ENCODE measurements at places on chromosomes 3 and 15.

DNA sequence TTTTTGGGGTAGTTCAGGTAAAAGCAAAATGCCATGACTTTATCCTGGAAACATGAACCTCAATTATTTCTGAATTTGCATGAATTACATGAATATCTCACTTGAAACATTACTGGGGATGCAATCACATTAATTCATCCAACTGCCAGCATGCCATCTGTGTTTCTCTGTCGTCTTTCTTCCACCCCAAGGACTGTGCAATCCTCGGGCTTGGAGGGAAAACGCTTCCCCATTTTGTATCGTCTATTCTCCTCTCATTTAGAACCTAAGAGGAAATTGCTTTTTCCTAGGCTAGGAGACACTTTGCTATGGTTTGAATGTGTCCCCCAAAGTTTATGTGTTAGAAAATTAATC lies 109.4 kb downstream of the SQOR start:
- DNase-seq = no peak

DNA sequence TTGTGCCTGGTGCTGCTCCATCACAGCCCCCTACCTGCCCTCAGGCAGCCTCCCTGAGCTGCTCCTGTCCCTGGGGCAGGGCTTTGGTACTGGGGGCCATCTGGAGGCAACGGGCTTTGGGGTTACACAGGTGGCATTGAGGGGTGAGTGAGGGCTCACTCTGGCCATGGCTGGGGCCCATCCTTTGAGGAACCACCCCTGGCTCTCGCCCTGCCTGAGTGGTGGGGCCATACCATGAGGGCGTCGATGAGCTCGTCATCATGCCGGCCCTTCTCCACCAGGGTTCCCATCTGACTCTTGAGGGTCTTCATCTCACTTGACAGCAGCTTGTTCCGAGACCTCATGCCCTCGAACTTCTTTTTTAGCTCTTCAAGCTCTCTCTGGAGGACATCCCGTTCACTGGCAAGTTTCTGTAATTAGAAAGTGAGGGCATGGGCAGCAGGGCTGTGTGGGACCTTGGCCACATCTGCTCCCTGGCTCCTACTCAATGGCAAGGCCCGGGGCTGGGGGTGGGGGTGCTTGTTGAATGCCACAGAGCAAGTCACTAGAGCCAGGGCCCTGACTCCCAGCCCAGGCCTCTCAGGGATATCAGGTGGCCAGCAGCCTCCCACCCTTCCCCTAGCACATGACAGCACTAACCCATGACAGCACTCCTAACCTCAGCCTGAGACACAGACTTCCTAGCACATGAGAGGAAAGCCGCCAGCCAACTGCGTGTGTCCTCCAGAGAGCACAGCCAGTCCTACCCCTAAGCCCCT lies 33.5 kb downstream of the CCDC13 start:
- DNase-seq = no peak

DNA sequence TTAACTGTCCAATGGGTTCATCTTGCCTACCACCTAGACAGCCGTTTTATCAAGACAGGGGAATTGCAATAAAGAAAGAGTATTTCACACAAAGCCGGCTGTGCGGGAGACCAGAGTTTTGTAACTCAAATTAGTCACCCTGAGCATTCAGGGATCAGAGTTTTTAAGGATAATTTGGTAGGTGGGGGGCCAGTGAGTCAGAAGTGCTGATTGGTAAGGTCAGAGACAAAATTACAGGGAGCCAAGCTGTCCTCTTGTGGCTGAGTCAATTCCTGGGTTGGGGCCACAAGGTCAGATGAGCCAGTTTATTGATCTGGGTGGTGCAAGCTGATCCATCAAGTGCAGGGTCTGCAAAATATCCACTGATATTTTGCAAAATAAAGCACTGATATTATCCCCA lies 29.9 kb upstream of the GPD1L start:
- no peak for DNase-seq

DNA sequence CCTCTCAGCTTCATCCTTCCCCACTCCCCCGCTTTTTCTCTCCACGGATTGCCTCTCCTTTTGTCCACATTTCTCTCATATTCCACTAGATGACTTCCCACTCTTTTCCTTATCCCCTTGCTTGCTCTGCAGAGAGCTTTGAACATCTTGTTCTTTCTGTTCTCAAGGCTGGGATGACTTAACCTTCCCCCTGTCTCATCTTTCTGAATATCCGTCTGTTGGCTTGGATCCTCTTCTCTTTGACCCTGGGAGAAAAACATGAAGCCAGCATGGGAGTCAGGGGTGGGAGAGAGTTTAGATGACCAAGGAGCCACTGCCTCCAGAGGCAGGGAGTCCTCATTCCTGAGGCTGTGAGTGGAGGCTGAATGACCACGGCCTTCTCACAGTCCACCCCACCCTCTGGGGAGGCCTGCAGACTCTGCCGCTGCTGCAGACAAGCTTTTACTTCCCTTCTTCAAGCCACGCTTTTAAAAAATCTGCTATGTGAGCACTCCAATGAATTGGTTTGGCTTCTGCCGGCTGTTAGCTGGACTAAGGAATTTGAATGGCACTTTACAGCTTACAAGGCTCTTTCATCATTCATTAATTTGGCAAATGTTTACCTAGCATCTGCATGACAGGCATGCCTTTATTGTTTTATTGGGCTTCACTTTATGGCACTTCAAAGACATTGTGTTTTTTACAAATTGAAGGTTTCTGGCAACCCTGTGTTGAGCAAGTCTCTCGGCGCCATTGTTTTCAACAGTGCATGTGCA lies 111.6 kb upstream of the SLC6A6 start:
- no peak for DNase-seq

GRCh38 chr3:109018828-109019227 lies 65.1 kb upstream of the GUCA1C start:
- no peak for DNase-seq

- DNase-seq = no peak
These were observed at the start of gene CTXND1 for GRCh38 chr15:80252121-80252518. Gene CTXND1 (minus strand): TSS chr15:80252213. CDS start chr15:80201949, 50,264 bp downstream.

DNA sequence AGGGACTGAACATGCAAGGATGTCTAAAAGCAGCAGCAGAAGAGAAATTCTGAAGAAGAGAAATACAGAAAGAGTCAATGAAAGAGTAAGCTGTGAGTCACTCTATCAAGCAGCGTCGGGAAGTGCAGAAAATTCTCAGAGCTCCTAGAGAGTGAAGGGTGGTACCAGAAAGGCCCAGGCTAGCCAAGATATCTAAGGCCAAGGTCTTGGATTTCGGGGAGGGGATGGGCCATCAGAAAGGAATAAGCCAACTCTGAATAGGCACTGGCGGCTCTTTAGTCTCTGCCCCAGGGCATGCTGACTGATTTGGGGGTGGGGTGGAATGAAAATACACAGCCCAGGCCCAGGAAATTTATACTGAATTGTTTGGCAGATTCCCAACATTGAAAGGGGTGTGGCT lies 70.8 kb downstream of the GPR156 start:
- DNase-seq = no peak

DNA sequence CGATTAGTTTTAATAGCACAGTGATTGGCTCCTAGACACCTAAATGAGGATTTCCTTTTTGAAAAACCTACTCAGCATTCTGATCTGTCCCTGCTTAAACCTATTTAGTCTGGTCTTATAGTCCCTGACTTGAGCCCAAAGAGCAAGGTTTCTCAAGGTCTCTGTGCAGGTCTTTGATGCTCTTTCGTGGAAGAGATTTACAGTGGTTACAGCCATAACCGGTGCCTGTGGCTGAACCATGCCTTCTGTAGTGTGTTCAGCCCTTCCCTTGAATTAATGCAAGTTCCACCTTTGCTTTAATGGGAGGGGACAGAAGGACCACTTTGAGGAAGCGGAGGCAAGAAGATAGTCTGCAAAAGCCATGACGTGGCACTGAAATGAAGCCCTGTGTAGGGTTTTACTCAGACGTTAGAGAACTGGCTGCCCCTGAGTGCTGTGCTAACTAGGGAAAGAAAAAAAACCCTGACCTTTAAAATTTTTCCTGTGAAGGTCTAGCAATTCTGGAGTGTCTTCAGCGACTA lies 43.0 kb downstream of the ZBTB38 start:
- no peak for DNase-seq

- no peak for DNase-seq
These were observed 19.8 kb downstream of the PCSK6 start for GRCh38 chr15:101469520-101470288.

- no peak for DNase-seq
These were observed 257.1 kb downstream of the MAGI1 start for GRCh38 chr3:65781594-65781993.

GRCh38 chr15:63388511-63388910 lies 6.9 kb upstream of the CA12 start:
- DNase-seq = no peak

DNA sequence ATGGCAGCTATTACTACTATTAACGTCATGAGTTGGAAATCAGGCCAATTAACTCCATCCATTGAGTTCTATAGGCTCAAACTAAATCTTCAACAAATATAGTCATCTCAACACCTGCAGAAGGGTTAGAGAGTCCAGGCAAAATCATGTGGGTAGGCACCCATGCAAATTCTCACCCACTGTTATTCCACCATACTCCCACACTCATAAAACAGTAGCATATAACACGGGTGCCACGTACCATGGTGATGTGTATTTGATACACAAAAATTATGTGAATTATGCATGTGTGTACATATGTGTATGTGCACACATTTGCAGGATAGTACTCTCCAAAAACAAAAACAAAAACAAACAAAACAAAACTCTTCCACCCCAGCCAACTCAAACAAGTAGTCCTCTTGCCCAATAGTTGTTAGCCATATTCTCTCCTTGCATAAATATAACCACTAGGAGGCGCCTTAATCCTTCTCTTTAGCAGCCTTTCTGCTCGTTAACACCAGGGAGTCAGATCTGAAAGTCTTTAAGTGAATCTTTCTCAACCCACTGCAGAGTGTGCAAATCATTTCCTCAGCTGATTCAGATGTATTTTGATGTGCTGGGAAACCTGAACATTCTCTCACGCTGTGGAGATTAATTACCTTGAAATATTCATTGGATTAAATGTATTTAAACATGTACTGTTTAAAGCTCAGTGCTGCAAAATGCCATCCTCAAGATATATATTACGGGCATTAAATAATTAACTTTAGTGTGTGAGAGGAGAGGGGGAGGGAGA lies 38.0 kb upstream of the COPB2 start:
- DNase-seq = no peak

DNA sequence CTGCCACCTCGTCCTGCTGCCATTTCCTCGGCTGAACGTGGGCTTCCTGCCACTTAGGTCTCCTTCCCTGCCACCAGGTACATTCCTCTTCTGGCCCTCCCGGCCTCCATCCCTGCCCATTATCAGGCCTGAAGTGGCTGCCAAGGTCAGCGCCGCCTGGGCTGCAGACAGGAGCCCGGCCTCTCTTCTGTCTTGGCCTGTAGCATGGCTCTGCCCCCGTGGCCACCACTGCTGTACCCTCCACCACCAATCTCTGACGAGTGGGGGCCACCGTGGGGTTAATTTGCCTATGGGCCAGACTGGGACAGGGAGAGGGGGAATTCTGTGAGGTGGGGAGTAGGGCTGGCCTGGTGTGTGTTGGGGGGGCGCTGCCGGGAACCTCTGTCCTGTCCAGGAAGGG lies 2.0 kb upstream of the BAHD1 start:
- DNase-seq = no peak

DNA sequence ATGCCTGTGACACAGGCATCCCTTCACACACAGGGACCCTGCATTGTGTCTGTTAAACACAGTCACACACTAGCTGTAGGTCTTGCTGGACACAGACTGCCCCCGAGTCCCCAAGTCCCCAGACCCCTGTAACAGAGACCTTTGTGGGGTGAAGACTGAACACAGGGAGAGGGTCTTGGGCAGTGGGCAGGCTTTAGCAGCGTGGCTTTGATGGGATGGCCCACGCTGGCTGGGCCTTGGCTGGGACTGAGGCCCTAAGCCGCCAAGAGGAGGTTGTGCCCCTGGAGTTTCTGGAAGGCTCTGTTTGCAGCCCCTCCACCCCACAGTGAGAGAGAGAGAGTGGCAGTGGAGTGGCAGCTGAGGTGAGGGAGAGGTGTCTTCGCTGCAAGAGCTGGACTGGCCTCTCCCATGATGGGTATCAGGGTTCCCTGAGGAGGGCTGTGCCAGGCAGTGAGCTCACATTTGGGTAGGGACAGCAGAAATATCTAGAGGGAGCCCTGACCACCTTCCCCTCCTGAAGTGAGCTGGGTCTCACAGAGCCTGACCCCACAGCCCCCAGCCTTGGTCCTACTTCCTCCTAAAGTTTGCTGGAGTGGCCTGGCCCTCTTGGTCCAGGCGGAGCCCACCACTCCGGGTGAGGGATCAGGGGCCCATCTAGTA lies 635 bp upstream of the VILL start:
- DNase-seq = no peak

GRCh38 chr15:89226359-89227221 lies 5.2 kb upstream of the RLBP1 start:
- no peak for DNase-seq

- no peak for DNase-seq
These were observed 49.4 kb upstream of the TNFAIP8L3 start for GRCh38 chr15:51144021-51144532.

- DNase-seq = no peak
These were observed 30.6 kb downstream of the SATB1 start for GRCh38 chr3:18394384-18394995.

- DNase-seq = no peak
These were observed 29.0 kb downstream of the GYG1 start for GRCh38 chr3:149020196-149020838.

GRCh38 chr15:88383354-88383753 lies 83.8 kb downstream of the MRPL46 start:
- no peak for DNase-seq

DNA sequence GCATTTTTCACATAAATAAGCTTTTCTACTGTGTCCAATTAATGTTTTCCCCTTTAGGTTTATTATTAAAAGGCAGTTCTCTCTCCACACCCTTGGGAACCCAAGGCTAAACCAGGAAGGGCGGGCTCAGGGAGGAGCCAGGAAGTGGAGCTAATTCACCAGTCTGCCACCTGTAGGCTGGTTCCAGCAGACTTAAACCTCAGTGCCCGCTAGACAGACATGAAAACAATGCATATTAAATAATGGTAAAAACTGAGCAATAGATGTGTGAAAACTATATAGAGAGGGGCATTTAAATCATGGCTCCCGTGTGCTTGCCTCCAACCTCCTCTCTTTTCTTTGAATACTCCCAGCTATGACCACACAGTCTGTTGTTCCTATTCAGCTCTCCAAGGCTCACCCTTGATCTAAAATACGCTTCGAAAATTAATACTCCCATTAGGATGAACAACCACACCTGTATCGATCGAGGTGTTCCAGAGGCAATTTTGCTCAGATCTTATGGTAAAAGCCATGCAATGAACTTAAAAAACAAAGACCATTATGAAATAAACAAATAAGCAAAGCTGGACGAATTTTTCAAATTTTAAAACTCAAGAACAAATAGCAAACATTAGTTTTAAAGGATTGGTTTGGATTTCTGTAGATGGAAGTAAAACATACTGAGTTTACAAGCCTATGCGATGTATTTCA lies 253.3 kb downstream of the TJP1 start:
- DNase-seq = no peak

- DNase-seq = no peak
These were observed 3.4 kb downstream of the DENND6A start for GRCh38 chr3:57689367-57690053.

- DNase-seq = no peak
These were observed 18.4 kb upstream of the EMC3 start for GRCh38 chr3:10004960-10005564.
